ENCODE measurements at places on chromosomes 5 and 9. TPM values are rescaled to one million over a fixed set of nuclear protein-coding genes. Genes with fewer than 3 reads are reported as not detected.

The PCDHGA5 gene
- 0.74 TPM for total RNA-seq

The PCDHGA10 gene
- total RNA-seq = 6.0 TPM

DNA sequence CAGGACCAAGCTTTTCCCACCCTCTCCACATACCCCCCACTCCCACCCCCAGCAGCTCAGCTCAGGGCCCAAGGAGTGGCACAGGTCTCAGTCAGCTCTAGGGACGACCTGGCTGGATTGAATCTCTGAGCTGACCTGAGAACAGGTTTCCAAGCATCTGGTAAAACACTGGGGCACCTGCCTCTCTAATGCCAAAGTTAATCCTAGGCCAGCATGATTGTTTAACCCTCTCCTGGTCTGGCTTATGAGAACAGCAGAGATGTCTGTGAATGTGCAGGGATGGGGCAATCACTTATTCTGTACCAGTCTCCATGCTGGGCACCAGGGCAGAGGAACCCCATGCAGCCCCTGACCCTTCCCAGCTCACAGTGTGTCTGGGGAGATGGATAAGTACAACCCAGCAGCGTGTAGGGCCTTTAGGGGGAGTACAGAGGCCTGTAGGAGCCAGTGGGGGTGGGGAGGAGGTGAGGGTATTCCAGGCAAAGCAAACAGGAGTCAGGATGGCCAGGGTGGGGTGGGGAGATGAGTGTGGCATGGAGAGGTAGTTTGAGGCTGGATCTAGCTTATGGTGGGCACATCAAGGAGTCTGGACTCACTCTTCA lies 678 bp upstream of the KIF12 start:
- DNase-seq = no peak

DNA sequence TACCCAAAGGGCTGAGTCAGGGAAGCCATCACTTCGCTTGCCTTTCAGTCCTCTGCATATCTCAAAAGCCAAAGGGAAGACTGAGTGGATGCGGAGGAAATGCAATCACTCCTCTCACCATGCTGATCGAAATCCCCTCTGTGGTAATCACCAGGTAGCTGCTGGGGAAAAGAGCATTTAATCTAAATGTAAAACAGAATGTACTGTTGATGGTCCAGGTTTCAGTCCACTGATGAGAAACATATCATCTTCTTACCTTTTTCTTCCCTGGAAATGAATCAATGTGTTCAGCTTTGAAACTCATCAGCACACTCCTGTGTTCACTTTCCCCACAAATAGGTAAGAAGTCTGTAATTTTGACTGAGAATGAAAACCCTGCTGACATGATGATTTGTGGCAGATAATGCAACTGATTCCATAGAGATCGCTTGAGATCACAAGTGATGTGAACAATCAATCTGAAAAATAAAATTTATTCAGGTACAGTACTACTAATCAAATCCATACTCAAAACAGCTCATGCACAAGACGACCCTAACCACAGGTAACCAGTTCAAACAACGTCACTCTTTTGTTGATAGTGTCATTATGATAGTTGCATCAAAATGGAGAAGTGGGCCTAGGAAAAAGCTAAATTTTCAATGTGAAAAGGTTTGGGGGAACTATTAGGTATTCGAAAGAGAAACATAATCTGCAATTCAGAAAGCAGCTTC lies 454.0 kb upstream of the RGMB start:
- DNase-seq = no peak

The ASPN gene
- not detected for total RNA-seq

All from dermis blood vessel endothelial cell (primary cell).